SJSA1 (cell line): ENCODE measurements at places on chromosomes 11 and 22. TPM values are rescaled to one million over a fixed set of nuclear protein-coding genes. Genes with fewer than 3 reads are reported as not detected.

RAC2 gene
- 2.0 and 2.1 TPM in 2 replicates for total RNA-seq

DNA sequence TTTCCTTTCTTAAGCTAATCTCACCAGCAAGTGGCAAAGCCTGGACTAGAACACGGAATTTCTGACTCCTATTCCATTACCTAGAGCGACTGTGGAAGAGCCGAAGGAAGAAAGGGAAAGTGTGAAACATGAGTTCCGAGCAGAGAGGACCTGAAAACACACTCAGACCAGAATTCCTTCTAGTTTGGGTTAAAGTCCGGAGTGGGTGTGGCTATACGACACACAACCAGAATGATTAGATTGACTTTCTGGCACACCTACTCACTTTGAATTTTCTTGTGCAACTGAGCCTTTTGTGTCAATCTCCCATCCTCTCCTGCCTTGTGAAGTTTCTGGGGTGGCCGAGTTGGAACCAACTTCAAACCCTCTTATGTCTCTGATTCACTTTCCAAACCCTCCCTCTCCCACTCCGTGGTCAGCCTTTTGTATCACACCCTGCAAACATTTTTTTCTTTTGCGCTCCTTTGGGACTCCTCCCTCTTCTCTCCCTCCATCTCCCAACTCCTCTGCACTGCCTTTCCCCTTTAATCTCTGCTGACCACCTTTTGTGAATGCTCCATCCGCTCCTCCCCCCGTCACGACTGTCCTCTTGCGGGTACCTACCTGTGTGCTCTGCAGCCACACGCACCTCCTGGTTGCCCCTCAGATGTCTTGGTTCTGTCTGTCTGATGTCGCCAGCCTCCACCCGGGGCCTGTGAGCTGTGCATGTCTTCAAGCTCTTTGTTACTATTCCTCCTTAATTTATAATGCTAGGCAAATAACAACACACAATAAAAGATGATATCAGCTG, 86.3 kb upstream of the BLID start:
- peak; percentile 72 for DNase-seq

DNA sequence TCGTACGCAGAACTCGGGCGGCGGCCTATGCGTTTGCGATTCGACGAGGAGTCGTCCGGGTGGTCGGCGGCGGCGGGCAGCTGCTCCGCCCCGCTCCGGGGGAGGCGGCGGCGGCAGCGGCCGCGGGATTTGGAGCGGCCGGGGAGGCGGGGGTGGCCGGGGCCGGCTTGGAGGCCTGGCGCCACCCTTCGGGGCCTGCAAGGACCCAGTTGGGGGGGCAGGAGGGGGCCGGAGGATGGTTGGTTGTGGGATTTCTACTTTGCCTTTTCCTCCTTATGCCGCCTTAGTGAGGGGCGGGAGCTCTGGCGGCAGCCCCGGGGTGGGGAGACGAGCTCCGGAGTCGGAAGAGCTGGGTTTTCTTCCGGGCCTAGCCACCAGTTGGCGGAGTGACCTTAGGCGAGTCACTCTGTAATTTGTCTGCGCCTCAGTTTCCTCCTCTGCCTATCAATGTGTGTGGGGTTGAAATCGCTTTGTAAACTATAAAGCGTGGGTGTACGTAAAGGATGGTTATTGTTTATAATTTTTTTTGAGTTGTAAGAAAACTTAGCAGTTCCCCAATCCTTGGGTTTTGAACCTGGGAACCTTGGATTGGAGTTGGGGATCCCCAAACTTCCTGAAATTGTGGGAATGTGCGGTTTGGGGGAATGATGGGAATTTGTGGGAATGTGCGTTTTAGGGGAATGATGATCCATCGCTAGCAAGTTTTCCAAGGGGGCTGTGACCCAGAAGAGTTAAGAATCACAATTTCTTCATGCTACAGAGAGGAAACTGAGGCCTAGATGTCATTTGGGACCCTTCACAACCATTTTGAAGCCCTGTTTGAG, 679 bp downstream of the TUG1 start:
- DNase-seq, result peak; percentile 49

GRCh38 chr11:91625495-91625894, 599.1 kb upstream of the FAT3 start:
- DNase-seq, result no peak

JAML gene
- not detected in 2 replicates for total RNA-seq

GRCh38 chr22:42375982-42376381, 56.2 kb downstream of the NFAM1 start:
- no peak for DNase-seq

GRCh38 chr22:24389680-24390079, 37.7 kb upstream of the ADORA2A start:
- no peak for DNase-seq

GRCh38 chr11:2899080-2899783, 13.7 kb upstream of the CDKN1C start:
- DNase-seq, result no peak

DNA sequence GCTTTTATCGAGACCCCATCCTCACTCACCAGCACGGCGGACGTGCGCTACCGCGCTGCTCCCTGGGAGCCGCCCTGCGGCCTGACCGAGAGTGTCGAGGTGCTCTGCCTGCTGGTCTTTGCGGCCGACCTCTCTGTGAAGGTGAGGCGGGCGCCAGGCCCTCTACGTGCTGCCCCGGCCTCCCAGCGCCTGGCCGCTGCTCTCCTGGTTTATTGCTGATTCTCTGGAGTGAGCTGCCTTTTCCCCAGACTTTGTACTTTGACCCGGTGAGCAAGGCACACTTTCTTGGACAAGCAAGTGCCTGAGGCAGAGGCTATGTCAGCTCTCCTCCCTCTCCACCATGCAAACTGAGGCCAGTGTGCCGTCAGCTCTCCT, 6.5 kb downstream of the TPCN2 start:
- no peak for DNase-seq

TUBA8 gene
- 0.42 and 0.91 TPM in 2 replicates for total RNA-seq
